HAP-1 (cell line): ENCODE measurements at places on chromosomes 1 and 21.

- DNase-seq, result no peak
Measured at GRCh38 chr1:45216200-45216541, 9.8 kb upstream of the ZSWIM5 start.

- DNase-seq, result no peak
Measured at GRCh38 chr1:40381268-40382107, 8.0 kb downstream of the SMAP2 start.

- DNase-seq, result no peak
Measured at GRCh38 chr1:240350910-240351331, 259.2 kb downstream of the FMN2 start.

- no peak for DNase-seq
Measured at GRCh38 chr1:35274197-35274596, 5.7 kb downstream of the ZMYM4 start.
